ENCODE measurements at places on chromosomes 7 and 10.

- DNase-seq, result no peak
These were observed 16.1 kb downstream of the KMT2C start for GRCh38 chr7:152419473-152420429.

DNA sequence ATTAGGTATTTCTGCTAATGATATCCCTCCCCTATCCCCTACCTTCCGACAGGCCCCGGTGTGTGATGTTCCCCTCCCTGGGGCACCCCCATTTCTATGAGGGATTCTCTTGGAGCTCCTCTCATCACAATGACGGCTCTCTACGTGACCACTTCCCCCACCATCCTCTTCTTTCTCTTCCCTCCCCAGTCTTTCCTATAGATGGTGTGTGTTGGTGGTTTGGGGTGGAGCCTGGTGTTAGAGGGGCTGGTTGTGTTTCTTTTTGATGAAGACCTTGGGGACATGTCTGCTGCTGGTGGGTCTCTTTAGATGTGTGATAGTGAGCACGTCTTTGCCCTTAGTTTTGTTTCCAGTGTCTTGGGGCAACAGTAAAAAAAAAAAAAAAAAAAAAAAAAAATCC is 28.6 kb downstream of the RPS24 start:
- no peak for DNase-seq

GRCh38 chr7:151827620-151828019 is 49.3 kb downstream of the PRKAG2 start:
- DNase-seq, result no peak

DNA sequence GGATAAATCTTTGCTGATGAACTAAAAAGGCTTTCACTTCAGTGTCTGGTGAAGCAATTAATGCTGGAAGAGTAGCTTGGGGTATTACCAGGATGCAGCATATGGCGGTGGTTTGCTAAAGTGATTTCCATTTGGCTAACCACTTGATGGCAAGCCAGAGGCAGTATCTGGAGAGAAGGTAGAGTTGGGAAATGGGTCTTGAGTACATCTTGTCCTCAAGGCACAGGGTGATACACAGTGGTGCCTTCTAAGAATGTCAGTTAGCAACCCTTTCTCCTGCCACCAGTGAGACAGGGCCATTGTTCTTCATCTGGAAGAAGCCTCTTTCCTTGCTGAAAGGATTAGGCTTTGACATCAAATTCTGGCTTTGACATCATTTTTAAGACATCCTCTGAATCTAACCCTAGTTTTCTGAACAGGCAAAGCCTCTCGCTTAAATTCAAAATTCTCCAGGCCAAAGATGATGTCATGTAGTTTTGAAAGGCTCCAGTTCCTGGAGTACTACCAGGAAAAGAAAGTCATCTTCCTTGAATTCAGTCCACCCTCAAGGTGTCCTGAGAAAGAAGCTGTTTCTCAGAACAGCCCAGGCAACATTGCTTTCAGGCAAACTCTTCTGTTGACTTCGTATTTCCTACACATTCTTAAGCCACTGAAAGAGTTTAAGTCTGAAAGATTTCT is 162.4 kb downstream of the ARID5B start:
- no peak for DNase-seq

GRCh38 chr10:131270461-131271190 is 40.9 kb downstream of the TCERG1L start:
- DNase-seq, result no peak

GRCh38 chr10:112376396-112376790 is 2.5 kb downstream of the ACSL5 start:
- no peak for DNase-seq

DNA sequence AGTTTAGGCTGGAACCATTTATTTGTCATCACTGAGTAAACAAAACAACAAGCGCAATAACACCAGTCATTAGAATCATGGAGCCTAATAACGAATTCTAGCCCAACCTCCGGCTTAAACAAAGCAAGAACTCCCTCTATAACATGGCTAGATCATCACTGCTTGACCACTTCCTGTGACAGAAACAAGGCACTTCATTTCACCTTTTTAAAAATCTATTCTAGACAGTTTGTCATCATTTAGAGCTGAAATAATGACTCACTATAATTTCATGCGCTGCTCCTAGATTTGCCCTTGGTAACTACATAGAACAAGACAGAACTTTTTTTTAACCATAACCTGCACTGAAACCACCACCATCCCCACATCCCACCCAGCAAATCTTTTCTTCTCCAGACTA is 81.3 kb downstream of the OSBPL3 start:
- DNase-seq, result no peak

GRCh38 chr10:119129721-119130120 is 25.8 kb downstream of the DENND10 start:
- DNase-seq, result no peak

DNA sequence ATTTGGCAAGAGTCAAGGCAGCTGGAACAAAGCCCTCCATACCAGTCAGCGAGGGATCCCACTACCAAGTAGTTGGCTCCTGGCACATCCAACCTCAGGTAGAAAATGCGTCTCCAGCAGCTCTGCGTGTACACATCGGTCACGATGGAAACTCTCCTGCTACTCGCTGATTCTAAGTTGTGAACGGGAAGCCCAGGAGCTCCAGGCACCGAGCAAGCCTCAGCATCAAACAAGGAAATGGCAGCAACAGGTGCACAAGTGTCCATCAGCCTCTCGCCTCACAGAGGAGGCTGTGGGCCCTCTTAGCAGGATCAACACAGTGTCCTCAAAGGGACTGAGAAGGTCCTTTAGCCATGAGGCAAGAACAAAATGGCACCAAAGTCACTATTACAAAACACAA is 127.0 kb downstream of the TCERG1L start:
- DNase-seq, result no peak
